Stimulated activated CD4-positive, alpha-beta T cell treated with anti-CD3 and anti-CD28 coated beads, Interleukin-15, amount 100 ng/mL, for 1 hour (primary cell): ENCODE measurements at places on chromosomes 2 and 18.

DNA sequence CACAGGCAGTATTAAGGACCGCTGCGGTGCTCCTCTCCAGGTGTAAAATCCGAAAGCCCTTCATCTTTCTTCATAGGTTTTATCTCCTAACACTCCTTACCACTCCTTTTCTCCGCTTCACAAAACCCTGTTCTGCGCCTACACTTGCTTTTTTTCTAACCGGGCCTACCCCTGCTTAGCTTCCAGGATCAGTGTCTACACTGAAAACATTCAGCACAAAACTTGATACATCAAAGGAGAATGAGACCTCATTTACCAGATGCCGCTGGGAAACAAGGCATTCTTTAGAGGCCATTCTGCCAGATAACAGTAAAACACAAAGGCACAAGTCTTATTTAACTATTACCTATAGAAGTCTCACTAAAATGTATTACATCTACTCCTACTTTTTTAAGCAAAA lies 13.1 kb downstream of the CHST10 start:
- no peak for DNase-seq

DNA sequence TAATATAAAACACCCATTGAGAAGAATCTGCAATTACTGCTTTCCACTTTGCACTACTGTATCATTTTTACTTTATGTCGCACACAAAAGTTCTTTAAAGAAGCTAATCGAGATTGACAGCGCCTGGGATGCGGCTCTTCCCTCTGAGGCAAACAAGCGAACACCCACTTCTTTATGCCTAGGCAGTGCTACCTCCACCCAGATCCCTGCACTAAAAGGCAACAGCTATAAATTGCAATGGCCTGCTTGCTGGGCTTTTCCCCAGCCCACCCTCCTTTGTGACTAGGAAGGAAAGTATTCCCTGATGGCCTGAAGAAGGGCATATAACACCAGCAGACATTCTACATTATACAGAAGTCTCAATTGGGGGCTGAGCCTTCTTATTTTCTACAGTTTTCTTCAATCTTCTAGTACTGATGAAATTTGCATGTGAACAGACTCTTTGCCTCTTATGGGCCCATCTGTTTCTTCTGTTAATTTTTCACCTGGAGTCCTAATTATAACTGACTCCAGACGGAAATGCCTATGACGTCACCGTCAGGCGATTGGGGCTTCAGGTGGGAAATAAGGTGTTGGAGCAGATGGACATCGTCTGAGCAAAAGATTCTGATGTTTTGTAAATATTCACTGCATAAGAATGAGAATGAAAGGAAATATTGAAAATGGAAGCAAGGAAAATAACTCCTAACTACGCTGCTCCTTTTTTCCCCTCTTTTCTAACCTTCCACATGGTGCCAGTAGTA lies 138.9 kb upstream of the DCC start:
- no peak for DNase-seq

DNA sequence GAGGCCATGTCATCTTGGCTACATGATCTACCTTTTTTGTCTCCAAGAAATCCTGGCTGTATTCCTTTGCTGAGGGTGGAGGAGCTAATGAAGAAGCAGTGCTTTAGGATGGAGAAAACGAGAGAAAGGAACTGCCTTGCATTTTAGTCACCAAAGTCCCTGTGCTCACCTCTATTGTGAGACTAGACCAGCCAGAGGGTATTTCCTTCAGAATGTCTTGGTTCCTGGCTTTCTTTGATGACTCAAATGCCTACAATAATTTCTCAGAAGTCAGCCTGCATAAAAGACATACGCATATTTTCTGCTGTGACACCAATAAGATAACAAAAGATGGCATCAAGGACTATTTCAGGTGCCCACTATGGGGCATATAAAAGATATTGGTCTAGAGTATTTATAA lies 10.8 kb downstream of the SF3B6 start:
- DNase-seq, result no peak

DNA sequence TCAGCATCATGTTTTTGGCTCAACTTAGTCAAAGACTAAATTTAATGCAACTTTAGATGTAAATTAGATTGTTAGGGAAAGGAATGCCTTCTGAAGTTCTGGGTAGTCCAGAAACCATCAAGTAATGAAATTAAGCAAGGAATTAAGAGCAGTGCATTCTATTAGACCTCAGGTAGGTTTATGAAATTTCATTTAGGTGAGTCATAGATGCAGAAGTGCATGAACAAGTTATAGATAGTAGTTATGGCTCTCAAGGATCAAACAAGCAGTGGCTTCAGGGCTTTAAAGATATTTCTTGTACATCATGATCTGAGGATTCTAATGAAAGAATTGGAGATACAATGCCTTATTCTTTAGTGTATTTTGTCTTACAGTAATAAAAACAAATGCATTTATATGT lies 25.4 kb upstream of the SPOPL start:
- DNase-seq, result no peak
